Spleen (tissue), 13 donors: ENCODE measurements at places on chromosomes 11 and 22.
A peak's percentile ranks its signal among the peaks of the same experiment; 100 is the strongest.

GRCh38 chr11:79400717-79401330 lies 40.0 kb downstream of the TENM4 start:
- no peak for DNase-seq

DNA sequence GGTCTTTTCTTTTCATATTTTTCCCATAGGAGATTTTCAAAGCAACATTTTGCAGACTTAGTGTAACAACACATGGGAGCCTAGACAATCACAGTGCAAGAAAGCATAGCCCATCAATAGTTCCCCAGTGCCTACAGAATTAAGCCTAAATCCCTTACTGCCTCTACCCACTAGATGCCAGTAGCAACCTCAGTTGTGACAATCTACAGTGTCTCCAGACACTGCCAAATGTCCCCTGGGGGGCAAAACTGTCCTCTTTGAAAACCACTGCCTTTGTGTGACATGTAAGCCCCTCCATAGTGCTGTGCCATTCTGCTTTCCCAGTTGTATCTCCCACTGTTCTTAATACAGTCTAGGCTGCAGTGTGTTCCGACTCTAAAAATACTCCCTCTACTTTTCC lies 1329.0 kb downstream of the LRRC4C start:
- no peak for DNase-seq

GRCh38 chr22:49190816-49191505 lies 636.7 kb downstream of the BRD1 start:
- peak; percentile 38 for DNase-seq

DNA sequence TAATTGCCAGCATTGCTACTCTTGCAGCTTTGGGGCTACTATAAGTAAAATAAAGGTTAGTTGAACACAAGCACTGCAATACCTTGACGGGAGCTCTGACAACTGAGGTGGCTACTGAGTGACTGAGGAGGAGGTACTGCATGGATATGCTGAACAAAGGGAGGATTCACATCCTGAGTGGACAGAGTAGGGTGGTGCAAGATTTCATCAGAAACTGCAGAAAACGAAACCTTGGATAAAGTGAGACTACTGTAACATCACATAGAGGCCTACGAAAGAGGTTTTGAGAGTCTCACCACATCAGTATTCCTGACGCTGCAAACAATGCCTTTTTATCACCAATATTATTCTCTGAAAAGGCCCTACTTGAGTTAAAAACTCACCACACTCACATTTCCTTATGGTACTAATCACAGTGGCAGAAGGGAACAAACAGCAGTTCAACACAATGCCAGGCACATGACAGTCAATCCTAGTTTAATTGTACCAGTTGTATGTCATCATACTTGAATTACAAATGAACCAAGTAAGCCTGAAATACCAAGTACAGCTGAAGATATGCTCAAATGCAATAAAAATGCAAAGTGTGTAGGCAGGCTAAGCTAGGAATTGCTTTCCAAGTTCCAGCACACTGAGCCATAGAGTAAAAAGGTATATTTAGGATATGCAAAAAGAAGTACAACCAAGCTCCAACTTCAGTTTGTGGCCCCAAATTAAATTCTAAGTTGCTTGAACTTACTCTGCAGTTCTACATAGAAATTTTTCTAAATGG lies 4.0 kb upstream of the GPR83 start:
- no peak for DNase-seq

GRCh38 chr11:110035357-110035756 lies 57.8 kb upstream of the ZC3H12C start:
- DNase-seq = no peak

DNA sequence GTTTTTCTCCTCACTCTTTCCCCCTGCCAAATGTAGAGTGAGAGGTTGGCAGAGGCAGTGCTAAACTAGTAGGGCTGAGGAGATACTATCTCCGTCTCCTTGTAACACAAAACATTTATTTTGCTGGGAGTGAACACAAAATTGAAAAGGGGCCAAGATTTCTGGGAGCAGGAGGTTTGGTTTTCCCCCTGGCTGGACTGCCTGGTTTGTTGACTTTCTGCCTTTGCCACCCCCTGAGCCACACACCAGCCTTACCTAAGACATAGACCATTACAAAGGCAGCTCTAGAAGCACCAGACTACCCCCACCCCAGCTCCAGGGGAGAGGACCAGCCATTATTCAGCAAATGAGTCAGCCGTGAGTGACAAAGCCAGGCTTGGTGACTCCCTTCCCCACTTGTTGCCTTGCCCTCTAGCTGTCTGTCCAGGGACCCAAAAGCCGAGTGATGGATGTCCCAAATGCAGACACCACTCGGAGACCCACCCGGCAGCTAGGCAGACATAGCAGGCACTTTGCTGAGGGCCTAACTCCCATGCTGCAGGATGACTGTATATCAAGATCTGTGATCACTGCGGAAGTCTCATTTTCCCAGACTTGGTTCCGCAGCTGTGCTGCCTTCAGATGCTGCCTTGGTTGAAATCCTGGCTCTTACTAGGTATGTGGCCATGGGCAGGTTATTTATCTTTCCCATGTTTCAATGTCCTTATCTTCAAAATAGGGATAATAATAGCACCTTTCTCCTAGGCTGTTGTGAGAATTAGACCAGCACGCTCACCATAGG lies 17.7 kb upstream of the CDON start:
- DNase-seq = no peak

- DNase-seq = no peak
Measured at GRCh38 chr11:117950301-117950700, 21.1 kb upstream of the TMPRSS13 start.

DNA sequence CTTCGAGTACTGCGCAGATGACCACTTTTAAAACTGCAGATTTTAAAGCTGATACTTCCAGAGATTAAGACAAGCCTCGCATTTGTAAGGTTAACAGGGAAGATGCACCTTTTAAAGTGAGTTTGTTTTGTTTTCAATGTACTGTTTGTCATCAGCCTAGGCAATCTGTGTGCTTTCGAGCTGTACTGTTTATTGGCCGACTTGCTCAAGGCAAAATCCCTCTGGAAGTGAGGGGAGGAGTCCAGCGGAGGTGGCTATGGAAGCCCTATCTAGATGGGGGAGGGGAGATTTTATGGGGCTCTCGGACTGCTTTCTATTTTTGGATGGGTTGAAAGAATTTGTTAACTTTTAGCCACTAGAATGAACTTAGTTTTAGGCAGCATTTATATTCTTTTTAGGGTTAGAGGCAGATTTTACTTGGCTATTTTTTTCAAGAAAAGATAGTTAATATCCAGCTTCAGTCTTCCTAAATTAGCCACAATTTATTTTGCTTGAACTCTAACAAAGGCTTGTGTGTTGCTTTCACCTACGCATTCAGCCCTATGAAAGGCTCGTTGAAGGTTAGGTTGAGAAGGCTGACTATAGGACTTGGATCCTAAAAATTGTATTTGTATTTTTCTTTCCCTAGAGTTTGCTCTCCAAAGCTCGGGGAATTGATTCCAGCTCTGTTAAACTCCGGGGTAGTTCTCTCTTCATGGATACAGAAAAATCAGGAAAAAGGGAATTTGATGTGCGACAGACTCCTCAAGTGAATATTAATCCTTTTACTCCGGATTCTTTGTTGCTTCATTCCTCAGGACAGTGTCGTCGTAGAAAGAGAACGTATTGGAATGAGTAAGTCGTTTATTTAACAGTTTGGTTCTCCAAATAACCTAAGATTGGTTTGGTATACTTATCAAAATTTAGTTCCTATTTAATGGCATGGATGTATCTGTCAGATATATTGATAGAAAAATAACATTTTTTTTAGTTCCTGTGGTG lies 2.1 kb downstream of the WEE1 start:
- DNase-seq = no peak

- DNase-seq = peak; percentile 91
Measured at GRCh38 chr22:37746366-37747079, 49.7 kb downstream of the TRIOBP start.

GRCh38 chr11:65456418-65456817 lies 33.8 kb downstream of the NEAT1 start:
- no peak for DNase-seq

- no peak for DNase-seq
Measured at GRCh38 chr11:81492923-81493445, 1240.7 kb downstream of the FAM181B start.

- no peak for DNase-seq
Measured at GRCh38 chr22:32717337-32718240, 83.9 kb upstream of the TIMP3 start.

GRCh38 chr11:62054484-62055121 lies 69.2 kb upstream of the INCENP start:
- DNase-seq = peak; percentile 29

DNA sequence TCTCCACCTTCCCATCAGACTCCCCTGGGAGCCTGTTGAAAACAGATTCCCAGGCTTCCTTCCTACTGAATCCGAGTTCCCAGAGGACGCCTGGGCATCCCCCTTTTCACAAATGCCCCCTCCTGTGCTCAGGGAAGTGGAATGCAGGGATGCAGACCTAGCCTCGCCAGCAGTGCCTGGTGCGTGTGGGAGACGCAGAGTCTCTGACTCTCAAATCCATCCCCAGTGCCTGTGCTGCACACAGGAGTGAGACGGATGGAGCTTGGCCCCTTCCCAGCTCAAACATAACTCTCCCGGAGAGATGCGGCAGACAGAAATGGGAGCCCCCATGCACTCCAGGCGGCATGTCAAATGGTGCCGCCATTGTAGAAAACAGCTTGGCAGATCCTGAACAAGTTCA lies 62.6 kb downstream of the CTTN start:
- no peak for DNase-seq

- peak; percentile 48 for DNase-seq
Measured at GRCh38 chr22:48238966-48239365, 1476.5 kb downstream of the TBC1D22A start.

DNA sequence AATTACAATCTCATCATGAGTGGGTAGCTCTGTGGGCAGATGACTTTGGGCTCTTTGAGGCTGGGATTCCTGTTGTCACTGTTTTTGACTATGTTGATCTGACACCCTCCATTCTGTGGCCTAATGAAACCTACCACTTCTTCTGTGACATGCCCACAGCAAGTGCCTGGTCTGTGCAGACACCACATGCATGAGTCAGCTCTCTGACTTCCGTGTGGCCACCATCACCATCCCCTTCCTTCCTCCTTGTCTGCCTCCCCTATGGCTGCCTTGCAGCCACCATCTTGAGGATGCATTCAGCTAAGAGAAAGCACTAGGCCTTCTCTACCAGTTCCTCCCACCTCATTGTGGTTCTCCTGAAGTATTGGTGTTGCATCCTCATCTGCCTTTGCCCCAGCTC lies 15.3 kb upstream of the OR10V1 start:
- peak; percentile 82 for DNase-seq

GRCh38 chr11:45670386-45671135 lies 5.1 kb upstream of the CHST1 start:
- no peak for DNase-seq

- DNase-seq = no peak
Measured at GRCh38 chr11:61828629-61829407, 718 bp downstream of the FADS2 start.

- DNase-seq = no peak
Measured at GRCh38 chr22:27984001-27984695, 65.1 kb upstream of the PITPNB start.

DNA sequence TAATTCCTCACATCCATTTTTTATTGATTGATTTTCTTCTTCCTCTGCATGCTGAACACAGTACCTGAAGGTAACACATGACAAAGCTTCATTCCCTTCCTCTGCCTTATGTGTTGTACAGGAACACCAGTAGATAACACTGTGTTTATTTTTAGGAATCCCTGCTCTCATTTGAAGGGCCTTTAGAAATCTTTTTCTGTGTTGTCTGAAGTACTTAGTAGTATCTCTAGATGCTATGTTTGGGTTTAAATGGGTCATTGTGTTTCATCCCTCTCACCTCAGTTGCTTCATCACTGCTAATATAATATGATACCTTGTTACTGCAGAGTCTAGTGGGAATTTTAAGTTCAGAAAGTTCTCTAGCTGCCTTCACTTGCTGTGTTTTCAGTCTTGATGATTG lies 10.2 kb downstream of the MADD start:
- no peak for DNase-seq

DNA sequence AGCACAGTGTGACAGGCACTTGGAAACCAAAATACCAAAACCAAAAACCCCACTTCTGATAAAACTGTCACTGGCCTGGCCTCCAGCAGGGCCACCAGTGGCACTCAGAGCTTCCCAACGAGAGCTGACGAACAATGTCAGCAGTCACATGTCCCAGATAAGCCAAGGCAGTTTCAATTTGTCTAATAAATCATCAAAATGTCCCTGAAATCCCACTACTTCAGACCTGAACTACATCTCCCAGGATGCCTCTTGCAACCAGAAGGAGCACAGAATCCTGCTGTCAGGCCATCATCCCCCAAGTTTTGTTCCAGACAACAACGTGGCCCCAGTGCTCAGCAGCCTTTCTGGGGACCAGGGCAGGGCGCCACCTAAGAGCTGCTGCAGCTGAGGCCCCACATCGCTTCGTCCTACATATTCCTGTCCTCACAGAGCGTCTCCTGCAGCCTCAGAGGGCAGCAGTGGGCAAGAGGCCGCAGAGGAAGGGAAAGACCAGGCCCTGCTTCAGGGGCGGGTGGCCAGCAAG lies 25.1 kb downstream of the LRFN4 start:
- DNase-seq = no peak

DNA sequence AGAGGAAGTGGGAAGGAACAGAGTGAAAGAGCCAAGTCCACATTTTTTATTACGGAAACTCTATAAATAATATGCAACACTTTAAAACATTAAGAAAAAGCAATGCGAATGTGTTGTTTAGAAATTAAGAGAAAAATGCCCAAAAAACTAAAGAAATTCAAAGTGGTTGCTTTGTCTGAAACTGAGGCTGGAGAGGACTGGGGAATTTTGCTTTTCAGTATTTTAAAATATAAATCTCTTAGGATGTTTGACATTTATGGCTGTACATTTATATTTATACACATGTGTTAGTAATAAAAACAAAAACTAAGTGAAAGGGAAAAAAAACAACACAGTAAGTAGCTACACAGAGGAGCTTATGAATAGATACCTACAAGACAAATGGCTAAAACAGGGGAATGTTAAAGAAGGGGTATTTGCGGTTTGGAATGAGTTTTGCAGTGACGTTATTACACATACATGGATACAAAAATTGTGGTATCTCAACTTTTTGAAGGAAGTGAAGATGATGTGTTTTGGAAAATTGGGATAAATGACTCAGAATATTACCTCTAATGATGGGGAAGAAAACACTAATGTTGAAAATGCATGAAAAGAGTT lies 97.0 kb upstream of the DRD2 start:
- DNase-seq = no peak
